T-cell (primary cell): ENCODE measurements at places on chromosomes 11 and 22. TPM values are rescaled to one million over a fixed set of nuclear protein-coding genes. Genes with fewer than 3 reads are reported as not detected.

MRGPRX4 gene
- total RNA-seq = not detected

DNA sequence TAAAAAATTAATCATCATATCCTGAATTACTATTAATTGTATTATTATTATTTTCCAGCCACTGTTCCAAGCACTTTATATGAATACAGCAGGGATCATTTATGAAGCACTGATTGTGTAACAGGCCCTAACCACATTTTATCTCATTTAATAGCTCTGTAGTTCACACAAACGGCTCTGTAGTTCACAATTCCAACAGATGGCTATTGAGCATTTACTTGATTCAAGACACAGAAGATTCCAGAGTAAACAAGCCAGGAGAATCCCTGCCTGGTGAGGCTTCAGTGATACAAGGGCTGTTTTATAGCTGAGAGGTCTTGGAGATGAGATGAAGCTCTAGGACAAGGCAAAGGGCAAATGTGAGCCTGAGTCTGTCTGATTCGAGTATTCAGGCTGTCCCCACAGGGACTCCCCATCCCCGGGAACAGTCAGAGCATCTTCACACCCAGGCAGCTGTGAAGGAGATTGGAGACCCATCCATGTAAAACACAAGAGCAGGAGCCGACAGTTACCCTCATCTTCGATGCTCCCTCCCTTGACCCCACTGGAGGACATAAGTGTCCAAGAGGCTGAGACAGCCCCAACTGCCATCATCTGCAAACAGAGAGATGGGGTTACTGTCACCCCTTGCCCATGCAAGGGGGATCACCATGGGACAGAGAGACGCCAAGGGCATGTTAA lies 222.5 kb downstream of the MN1 start:
- H3K27ac ChIP-seq = no peak overlapping the region
- H3K27me3 ChIP-seq = no peaks in the 10 kb centered on the region
- DNase-seq = no peak
- no peaks in the 10 kb centered on the region for H3K4me1 ChIP-seq

GRCh38 chr11:67626970-67627369 lies 2.8 kb downstream of the NUDT8 start:
- peaks cover 24% of the 10 kb centered on the region for H3K4me1 ChIP-seq
- H3K27ac ChIP-seq = no peak overlapping the region
- no peaks in the 10 kb centered on the region for H3K36me3 ChIP-seq
- no peaks in the 10 kb centered on the region for H3K27me3 ChIP-seq
- DNase-seq = no peak

GRCh38 chr11:70454197-70454767 lies 56.0 kb downstream of the CTTN start:
- no peak overlapping the region for H3K4me3 ChIP-seq
- H3K27ac ChIP-seq = no peak overlapping the region
- no peaks in the 10 kb centered on the region for H3K4me1 ChIP-seq
- no peak for DNase-seq

GRCh38 chr22:46362203-46362933 lies 26.9 kb downstream of the TRMU start:
- no peak overlapping the region for H3K4me3 ChIP-seq
- H3K4me1 ChIP-seq = peaks cover 17% of the 10 kb centered on the region
- H3K27me3 ChIP-seq = peaks cover 42% of the 10 kb centered on the region

GRCh38 chr22:49408102-49408836 lies 419.4 kb downstream of the BRD1 start:
- H3K4me1 ChIP-seq = no peaks in the 10 kb centered on the region
- H3K4me3 ChIP-seq = no peak overlapping the region
- no peak overlapping the region for H3K27ac ChIP-seq

CELF1 gene
- total RNA-seq = 124 TPM

GRCh38 chr11:72735495-72736027 lies 16.6 kb downstream of the ARAP1 start:
- no peaks in the 10 kb centered on the region for H3K27me3 ChIP-seq
- peak overlapping the region; percentile 92 for H3K27ac ChIP-seq
- H3K36me3 ChIP-seq = peaks cover 5% of the 10 kb centered on the region
- peaks cover 16% of the 10 kb centered on the region for H3K4me1 ChIP-seq

ZP1 gene
- not detected for total RNA-seq

GRCh38 chr11:61891331-61892084 lies at the start of gene FADS3:
Gene FADS3, minus strand, starts transcription at chr11:61891545. Its CDS starts 164 bp downstream, at chr11:61891381.
- no peaks in the 10 kb centered on the region for H3K27me3 ChIP-seq
- H3K4me3 ChIP-seq = peak within 1 kb of the TSS; percentile 78
- peak; percentile 41 for DNase-seq
- no peaks in the 10 kb centered on the region for H3K36me3 ChIP-seq
- H3K4me1 ChIP-seq = peaks cover 10% of the 10 kb centered on the region

DNA sequence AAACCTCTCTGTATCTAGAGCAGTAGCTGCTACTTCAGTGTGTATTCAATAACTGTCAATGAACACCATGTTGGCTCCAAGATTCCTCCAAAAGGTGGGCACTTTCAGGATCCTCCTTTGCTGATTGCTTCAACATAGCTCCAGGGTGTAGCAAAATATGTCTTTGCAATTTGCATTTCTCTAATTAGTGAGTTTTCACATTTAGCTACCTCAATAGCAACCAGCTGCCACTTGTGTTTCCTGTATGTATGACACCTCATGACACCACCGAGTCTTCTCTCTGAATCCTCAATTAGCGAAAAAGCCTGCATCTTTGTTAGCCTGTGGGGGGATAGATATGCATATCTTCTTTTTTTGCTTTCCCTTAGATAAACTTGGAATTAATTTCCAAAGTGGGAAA lies 898.3 kb upstream of the FAT3 start:
- H3K36me3 ChIP-seq = no peaks in the 10 kb centered on the region
- H3K4me1 ChIP-seq = no peaks in the 10 kb centered on the region
- no peak overlapping the region for H3K27ac ChIP-seq
- H3K4me3 ChIP-seq = no peak overlapping the region

- no peak overlapping the region for H3K27ac ChIP-seq
- no peaks in the 10 kb centered on the region for H3K27me3 ChIP-seq
- H3K4me3 ChIP-seq = no peak overlapping the region
- H3K36me3 ChIP-seq = no peaks in the 10 kb centered on the region
- no peaks in the 10 kb centered on the region for H3K4me1 ChIP-seq
- DNase-seq = no peak
Measured at GRCh38 chr22:21921729-21922128, 30.9 kb downstream of the PPM1F start.

CHCHD10 gene
- total RNA-seq = 64.7 TPM

DNA sequence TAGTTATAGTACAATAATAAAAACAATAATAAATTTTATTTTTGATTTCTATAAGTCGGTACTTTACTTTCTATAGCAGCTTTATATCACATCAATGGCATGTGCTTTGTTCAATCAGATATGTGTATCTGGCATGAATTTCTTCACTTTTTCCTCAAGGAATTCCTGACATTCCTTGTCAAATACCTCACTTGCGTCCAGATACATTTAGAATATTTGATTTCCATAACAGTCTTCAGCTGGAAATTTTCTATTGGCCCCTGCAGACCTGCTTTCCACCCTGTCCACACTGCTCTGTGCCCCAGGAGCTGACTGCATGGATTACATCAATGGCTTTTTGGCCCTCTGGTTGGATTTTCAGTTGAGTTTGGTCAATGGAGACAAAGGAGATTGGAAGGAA lies 93.2 kb downstream of the FAR1 start:
- no peaks in the 10 kb centered on the region for H3K4me1 ChIP-seq
- DNase-seq = no peak
- no peak overlapping the region for H3K4me3 ChIP-seq
- no peaks in the 10 kb centered on the region for H3K36me3 ChIP-seq
- no peak overlapping the region for H3K27ac ChIP-seq

TLCD5 gene
- total RNA-seq = 0.73 TPM
